ENCODE measurements at places on chromosomes 7 and 10. TPM values are rescaled to one million over a fixed set of nuclear protein-coding genes. Genes with fewer than 3 reads are reported as not detected.

DNA sequence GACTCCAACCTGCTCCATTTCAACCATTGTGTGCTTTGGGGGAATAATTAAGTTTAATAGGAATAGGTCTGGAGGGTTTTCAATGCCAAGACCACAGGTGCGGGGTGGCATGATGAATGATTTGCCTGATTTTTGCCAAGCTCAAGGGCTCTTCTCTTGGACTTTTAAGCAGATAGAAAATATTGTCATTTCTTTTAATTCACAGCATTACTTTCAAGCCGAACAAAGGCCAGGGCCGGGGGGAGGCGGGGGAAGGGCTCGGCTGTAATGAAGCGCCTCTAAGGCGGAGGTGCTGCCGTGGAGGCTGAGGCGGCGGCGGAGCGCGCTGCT, 6.5 kb downstream of the PTF1A start:
- DNase-seq, result no peak
- H3K36me3 ChIP-seq, result no peaks in the 10 kb centered on the region
- no peak overlapping the region for H3K4me3 ChIP-seq
- no peak overlapping the region for H3K27ac ChIP-seq

- H3K4me1 ChIP-seq, result no peaks in the 10 kb centered on the region
- H3K27ac ChIP-seq, result no peak overlapping the region
- no peak for DNase-seq
- H3K4me3 ChIP-seq, result no peak overlapping the region
- no peaks in the 10 kb centered on the region for H3K27me3 ChIP-seq
These were observed 196.9 kb upstream of the PPP2R2D start for GRCh38 chr10:131703941-131704340.

DNA sequence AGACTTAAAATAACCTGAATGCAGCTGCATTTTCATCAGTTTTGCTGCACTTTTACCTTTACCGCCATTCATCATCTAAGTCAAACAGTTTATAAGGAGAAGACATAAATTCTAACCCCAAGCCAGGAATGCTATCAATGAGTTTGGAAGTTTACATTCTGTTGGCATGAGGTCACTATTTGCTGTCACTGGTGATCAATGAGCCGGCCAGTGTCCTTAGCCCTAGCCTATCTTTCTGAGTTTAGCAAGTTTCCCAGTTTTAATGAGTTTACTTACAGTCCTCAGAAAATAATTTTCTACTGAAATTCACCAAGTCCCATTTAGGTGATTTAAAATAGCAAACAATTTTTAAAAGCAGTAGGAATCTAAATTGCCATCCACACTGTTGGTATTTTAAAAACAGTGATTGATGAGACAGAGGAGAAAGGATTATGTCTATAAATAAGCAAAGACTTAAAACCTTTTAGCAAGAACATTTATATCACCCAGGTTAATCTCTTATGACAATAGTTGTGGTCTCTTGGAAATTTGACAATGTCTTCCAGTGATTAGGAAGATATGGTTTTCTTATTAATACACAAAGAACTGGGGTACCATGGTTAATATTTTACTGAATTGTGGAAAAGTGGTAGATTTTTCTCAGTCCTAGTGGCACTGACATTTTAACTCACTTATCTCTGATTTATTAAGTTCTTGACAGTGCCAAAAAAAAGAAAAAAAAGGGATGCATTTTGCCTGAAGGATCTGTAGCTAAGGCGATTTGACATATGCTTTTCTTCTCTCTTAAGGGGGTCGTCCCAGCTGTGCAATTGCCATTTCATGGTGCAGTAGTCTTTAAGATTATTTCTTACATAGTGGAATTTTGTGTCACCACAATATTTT, 443.4 kb upstream of the ANKRD30A start:
- no peak overlapping the region for H3K27ac ChIP-seq
- no peak for DNase-seq
- H3K4me3 ChIP-seq, result no peak overlapping the region
- no peaks in the 10 kb centered on the region for H3K36me3 ChIP-seq
- H3K27me3 ChIP-seq, result no peaks in the 10 kb centered on the region

DNA sequence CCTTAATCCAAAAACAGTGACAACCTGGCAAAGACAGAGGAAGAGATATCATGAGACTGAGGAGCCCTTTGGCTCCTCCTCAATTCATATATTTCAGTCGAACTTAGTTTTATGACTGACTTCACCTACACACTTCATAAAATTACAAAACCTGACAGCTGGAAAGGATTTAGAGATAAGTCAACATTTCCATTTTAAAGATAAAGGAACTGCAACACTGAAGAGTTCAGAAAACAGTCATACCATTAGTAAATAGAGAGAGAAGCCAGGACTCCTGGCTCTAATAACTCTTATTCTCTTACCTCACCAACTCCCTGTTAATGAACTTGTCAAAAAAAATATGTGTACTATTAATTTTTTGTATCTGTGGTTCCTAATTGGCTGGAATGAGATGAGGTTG, 141.0 kb upstream of the COL1A2 start:
- no peak overlapping the region for H3K4me3 ChIP-seq
- no peaks in the 10 kb centered on the region for H3K4me1 ChIP-seq
- no peaks in the 10 kb centered on the region for H3K27me3 ChIP-seq
- no peak for DNase-seq
- no peaks in the 10 kb centered on the region for H3K36me3 ChIP-seq

- no peaks in the 10 kb centered on the region for H3K36me3 ChIP-seq
- H3K4me3 ChIP-seq, result no peak overlapping the region
- H3K4me1 ChIP-seq, result peaks cover 5% of the 10 kb centered on the region
- DNase-seq, result no peak
- H3K27ac ChIP-seq, result no peak overlapping the region
These were observed 757 bp downstream of the RAB19 start for GRCh38 chr7:140404565-140405065.

DNA sequence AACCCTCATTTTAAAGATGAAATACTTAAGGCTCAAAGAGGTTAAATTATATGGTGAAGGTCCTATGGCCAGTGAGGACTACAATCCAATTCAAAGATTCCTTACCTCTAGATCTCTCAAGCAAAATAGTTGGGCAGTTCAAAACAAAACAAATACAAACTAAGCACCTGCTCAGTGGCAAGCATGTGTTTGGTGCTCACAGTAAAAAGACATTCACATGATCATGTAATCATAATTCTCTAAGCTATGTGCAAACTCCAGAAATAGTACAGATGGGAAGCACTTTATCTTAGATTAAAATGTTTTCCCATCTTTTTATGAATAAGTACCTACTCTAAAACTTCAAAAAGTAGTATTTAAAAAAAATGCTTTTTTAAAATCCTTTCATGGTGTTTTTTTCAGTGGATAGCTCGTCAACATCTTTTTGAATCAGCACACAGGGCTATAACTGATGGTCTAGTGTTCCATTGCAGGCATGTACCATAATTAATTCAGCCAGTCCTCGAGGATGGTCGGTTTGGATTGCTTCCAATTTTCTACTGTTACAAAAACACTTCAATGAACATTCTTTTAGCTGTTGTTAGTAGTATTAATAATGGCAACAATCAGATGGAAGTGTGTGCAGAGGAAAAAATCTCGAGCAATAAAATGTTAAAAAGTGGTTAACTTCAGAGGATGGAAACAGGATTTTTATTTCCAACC, 58.4 kb downstream of the CHCHD3 start:
- H3K27ac ChIP-seq, result no peak overlapping the region
- no peaks in the 10 kb centered on the region for H3K36me3 ChIP-seq
- no peak for DNase-seq
- no peaks in the 10 kb centered on the region for H3K27me3 ChIP-seq
- H3K4me1 ChIP-seq, result no peaks in the 10 kb centered on the region

DNA sequence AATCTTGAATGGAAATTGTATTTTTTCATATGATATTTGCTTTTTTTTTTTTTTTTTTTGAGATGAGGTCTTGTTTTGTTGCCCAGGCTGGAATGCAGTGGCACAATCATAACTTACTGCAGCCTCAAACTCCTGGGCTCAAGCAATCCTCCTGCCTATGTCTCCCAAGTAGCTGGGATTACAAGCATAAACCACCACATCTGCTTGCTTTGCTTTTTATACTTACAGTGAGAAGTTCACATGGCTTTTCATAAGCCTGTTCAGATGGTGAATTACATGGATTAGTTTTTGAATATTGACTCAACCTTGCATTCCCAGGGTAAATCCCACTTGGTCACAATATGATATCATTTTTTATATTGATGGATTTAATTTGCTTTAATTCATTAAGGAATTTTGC, 22.0 kb downstream of the LRRD1 start:
- no peak overlapping the region for H3K4me3 ChIP-seq
- no peaks in the 10 kb centered on the region for H3K36me3 ChIP-seq
- H3K27ac ChIP-seq, result no peak overlapping the region
- no peak for DNase-seq

- no peak overlapping the region for H3K27ac ChIP-seq
- no peaks in the 10 kb centered on the region for H3K36me3 ChIP-seq
- DNase-seq, result no peak
- no peaks in the 10 kb centered on the region for H3K27me3 ChIP-seq
These were observed 5.7 kb upstream of the MKRN1 start for GRCh38 chr7:140484951-140485499.

DNA sequence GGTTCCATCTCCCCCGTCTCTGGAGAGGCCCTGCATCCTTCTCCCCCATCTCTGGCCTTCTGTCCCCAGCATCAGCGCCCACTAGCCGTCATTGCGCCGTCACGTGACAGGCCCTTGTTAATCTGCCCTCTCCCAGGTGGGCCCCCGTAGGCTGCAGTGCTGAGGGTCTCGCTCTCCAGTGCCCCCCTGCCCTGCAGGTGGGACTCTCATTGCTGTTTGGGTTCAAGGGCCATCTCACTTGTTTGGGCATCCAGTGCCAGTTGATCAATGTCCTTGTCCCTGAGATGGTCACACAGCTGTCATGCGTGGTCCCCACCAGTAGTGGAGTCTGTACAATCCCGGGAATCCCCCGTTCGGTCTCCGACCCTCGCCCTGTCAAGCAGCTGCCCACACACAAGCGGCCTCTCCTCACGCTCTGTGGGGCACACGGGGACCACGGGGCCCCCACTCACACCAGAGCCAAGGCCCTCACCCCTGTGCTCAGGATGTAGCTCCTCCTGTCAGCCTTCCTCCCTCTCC, 114.0 kb downstream of the INPP5A start:
- H3K4me1 ChIP-seq, result no peaks in the 10 kb centered on the region
- no peak overlapping the region for H3K4me3 ChIP-seq
- H3K27ac ChIP-seq, result no peak overlapping the region
- no peaks in the 10 kb centered on the region for H3K27me3 ChIP-seq

DNA sequence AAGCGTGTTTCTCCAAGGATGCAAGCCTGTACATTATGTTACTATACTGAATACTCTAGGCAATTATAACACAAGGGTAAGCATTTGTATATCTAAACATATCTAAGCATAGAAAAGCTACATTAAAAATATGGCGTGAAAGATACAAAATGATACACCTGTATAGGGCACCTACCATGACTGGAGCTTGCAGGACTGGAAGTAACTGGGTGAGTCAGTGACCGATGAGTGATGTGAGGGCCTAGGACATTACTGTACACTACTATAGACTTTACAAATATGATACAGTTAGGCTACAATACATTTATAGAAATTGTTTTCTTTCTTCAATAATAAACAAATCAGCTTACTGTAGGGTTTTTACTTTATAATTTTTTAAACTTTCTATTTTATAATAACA, 1127.2 kb upstream of the LRRN3 start:
- no peaks in the 10 kb centered on the region for H3K4me1 ChIP-seq
- no peak overlapping the region for H3K27ac ChIP-seq
- H3K27me3 ChIP-seq, result no peaks in the 10 kb centered on the region
- no peaks in the 10 kb centered on the region for H3K36me3 ChIP-seq

COL1A2 gene
- 0.47 TPM for total RNA-seq

TOMM7 gene
- 400 TPM for total RNA-seq

RET gene
- total RNA-seq, result 0.36 TPM

FBXL13 gene
- 4.0 TPM for total RNA-seq

FAM221A gene
- 10.8 TPM for total RNA-seq

ACHE gene
- total RNA-seq, result 0.24 TPM

Data from B cell (primary cell).